ENCODE measurements at places on chromosomes 3 and 15.

GRCh38 chr3:153166206-153166605 lies 4.2 kb downstream of the RAP2B start:
- no peak for DNase-seq

DNA sequence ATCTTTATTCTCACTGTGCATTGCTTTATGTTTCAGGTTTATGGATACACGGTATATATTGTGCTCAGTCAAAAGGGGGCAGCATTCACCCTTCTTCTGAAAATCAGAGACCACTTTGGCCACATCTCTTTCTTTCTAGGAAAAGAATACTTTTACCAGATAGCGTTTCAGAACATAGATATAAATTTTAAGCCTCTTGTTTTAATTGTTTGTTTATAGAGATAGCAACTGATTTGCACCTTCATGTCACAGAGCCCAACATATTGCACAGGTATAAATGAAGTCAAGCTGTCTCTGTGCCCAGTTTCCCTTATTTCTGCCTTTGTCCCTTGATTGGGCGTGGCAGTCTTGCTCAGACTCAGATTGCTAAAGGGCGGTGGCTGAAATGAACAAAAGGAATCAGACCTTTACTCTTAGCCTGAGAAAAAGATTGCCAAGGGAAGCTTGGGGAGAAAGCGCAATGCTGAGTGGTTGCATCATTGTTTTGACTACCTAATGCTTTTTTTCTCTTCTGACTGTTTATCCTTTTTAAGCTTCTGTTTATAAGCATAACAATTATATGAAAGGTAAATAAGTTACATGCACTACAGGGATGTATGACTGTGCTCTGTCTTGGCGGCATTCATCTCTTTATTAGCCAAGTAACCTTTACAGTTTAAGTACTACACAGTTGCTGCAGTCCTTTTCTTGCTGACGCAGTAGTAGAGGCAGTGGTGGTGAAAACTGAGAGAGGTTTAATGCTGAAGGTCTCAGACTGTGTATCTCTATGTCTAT lies 70.8 kb upstream of the ZBTB20 start:
- peak; percentile 84 for DNase-seq

- DNase-seq = no peak
Observed at GRCh38 chr3:63043631-63044030, 168.4 kb upstream of the CADPS start.

GRCh38 chr15:33547876-33548275 lies 237.1 kb downstream of the RYR3 start:
- peak; percentile 67 for DNase-seq

DNA sequence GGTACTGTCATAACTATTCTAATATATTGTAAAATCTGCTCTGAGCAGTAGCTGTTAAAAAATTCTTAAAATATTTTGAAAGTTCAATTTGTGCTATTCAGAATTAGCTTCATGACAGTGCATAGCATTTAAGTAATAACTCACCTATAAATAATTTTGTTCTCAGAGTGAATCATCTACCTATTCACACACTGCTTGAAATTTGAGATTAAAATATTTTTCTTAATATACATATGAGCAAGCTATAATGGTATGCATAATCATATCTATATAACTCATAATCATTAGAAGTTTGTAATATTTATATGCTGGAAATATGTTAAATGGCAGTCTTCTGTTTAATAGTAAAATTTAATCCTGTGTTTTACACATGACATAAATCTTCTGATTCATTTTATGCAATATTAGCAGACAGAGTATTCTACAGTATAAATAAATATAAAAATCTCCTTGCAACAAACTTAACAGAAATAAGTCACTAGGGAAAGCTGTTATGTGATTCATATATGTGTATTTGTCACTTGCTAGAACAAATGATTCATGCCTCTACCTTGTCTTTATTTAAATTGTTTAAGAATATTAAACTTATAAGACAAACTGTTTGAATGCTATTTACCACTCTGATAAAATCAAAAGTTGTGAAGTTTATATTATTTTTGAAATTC lies 710.8 kb downstream of the PLOD2 start:
- no peak for DNase-seq

- no peak for DNase-seq
Observed at GRCh38 chr15:42619656-42620371, 44.4 kb downstream of the STARD9 start.

- DNase-seq = no peak
Observed at GRCh38 chr3:64501298-64501906, 186.4 kb downstream of the ADAMTS9 start.

DNA sequence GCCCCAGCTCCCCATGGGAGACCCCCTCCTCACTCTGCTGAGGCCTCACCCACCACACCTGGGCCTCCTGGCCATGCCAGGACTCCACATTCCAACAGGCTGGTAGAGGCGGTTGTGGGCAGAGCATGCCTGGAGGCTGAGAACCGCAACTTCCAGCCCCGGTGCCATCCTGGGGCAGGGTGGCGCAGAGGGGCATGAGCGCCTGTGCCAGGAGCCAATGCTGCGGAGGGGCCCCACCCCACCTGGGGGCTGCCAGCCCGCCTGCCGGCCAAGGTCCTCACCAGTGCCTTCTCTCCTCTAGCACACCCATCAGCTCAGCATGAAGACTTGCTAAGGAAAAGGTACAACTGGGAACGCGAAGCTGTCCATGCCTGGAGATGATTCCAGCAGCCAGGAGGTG lies 34.3 kb upstream of the SLC6A6 start:
- no peak for DNase-seq

- DNase-seq = peak; percentile 74
Observed at GRCh38 chr3:72462595-72463011, 385.6 kb downstream of the SHQ1 start.

DNA sequence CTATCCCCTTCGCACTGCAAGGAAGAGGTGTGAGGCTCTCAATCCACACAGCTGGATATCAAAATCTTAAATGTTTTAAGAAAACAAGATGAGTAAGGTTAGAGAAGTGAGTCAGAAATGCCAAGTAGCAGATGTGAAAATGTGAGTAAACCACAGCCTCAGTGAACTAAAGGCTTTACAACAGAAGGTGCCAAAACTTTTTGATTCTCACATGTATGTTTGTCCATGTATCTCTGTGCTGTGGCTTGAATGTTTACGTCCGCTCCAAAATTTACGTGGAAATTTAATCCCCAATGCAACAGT lies 126.8 kb upstream of the PFN2 start:
- DNase-seq = no peak

DNA sequence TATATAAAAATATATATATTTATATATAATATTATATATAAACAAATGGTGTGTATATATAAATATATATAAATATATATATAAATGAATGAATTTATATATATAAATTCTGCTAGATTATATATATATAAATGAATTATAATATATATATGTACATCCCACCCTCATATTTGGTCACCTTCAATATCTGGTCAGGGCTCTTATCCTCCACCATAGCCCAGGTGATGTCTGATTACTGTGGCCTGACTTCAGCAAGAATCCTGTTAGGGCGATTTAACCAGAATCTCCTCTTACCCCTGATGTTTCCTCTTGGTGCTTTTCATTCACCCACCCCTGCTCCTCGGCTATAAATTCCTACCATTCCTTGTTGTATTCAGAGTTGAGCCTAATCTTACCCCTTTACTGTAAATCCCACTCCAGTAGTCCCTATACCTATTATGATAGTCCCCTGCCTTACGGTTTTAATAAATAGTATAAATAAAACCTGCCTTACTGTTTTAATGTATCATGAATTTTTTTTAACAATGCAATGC lies 439.6 kb downstream of the PLOD2 start:
- DNase-seq = no peak

- no peak for DNase-seq
Observed at GRCh38 chr3:196124608-196125007, 42.7 kb upstream of the TFRC start.

- DNase-seq = no peak
Observed at GRCh38 chr15:79724804-79725203, 172.0 kb downstream of the MTHFS start.

DNA sequence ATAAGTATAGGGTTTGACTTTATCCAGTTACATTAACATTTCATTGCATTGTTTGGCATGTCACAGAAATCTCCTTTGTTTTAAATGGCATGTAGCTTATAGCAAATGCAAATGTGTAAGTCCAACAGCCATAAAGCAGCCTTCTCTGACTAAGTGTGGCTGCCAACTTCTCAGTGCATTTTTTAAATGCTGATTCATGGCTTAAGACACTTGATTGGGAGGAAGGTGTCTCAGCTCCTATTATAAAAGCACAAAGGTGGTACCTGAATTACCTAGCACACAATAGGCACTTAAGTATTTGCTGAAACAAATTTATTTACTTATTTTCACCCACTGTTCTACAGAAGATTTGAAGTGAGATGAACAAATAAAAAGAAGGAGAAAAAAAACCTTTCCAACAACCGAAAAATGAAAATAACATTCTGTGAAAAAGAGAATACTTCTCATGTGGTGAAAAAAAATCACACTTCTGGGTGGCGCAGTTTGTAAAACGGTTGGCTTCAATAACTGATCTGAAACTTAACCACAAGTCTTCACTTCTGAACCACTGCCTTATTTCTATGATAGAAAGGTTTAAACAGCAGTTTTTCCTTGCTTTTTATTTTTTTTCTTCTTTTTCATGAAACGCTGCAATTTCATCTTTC lies 105.5 kb upstream of the ICE2 start:
- no peak for DNase-seq

DNA sequence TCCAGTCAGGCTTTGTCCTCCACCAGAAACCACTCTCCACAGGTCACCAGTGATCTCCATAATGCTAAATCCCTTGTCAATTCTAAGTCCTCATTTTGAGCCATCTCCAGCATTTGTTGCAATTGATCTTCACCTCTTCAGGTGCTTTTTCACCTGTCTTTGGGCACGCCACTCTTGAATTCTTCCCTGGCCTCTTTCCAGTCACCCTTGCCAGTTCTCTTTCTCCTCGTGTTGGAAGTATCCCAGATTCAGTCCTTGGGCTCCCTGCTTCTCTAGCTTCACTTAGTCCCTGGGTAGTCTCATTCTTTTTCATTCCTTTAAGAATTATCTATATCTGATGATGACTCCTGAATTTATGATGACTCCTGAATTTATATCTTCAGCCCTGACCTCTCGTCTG lies 37.5 kb downstream of the MAPK6 start:
- no peak for DNase-seq

- no peak for DNase-seq
Observed at GRCh38 chr15:101615414-101615985, 36.7 kb downstream of the TM2D3 start.

- no peak for DNase-seq
Observed at GRCh38 chr15:94312946-94313345, 81.6 kb downstream of the MCTP2 start.

- no peak for DNase-seq
Observed at GRCh38 chr3:536417-536813, 339.9 kb downstream of the CHL1 start.

DNA sequence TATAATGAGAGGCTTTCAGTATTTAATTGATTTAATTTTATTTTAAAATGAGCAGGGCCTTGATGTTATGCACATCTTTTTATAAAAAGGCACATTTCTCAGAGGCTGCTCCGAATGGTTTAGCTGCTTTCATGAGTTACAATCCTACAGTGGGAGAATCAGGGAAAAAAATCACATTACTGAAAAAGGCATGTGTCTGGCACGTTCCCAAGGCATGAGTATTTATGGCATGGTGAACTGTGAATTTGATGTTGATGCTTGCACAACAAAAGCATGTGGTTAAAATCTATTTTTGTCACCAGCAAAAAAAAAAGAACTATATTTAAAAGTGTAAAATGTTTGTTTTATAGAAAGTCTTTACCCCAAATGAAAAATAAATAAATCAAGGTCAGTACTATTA lies 485.2 kb upstream of the ROBO2 start:
- peak; percentile 78 for DNase-seq

GRCh38 chr3:103629391-103629790 lies 1194.6 kb downstream of the ZPLD1 start:
- DNase-seq = no peak

DNA sequence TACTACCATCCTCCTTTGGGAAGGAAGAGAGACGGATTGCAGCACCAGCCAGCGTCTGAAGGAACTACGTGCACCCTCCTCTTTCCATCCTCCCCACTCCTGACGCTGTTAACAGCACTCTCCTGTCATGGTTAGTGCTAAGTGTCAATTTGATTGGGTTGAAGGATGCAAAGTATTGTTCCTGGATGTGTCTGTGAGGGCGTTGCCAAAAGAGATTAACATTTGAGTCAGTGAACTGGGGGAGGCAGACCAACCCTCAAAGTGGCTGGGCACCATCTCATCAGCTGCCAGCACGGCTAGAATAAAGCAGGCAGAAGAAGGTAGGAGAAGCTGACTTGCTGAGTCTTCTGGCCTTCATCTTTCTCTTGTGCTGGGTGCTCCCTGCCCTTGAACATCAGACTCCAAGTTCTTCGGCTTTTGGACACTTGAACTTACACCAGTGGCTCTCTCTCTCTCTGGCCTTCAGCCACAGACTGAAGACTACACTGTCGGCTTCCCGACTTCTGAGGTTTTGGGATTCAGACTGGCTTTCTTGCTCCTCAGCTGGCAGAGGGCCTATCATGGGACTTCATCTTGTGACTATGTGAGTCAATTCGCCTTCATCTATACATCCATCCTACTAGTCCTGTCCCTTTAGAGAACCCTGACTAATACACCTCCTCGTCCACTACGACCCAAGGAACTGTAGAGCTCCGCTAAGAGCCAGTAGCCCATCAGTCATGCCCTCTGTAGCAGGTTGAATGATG lies 128.2 kb upstream of the HES1 start:
- DNase-seq = no peak

DNA sequence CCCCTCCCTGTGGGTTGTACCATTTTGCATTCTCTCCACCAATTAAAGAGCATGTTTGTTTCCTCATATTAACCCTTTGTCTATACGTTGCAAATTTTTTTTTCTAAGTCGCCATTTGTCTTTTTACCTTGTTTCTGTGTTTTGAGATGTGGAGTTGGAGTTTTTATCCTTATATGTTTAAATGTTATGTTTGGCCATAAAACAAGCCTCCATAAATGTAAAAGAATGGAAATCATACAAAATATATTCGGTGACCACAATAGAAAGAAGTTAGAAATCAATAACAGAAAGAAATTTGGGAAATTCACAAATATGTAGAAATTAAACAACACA lies 29.2 kb downstream of the LRRK1 start:
- no peak for DNase-seq

- no peak for DNase-seq
Observed at GRCh38 chr3:118809696-118810498, 224.7 kb downstream of the IGSF11 start.

DNA sequence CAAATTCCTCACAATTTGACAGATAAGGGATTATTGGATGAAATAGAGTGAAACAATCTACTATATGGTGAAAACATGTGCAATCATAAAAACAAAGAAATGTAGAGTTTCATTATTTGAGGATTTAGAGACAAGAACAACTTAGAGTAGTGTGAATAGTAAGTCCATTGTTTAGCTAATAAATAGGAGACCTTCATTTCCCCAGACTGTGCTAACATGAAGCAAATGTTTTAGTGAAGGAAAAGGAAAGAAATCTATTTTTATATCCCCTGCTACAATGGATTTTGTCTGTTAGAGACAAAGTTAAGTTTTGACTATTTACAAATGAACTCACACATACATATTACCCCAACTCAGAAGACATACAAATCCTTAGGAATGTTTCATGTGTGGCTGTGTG lies 77.8 kb downstream of the EFL1 start:
- DNase-seq = no peak

Data from lung (tissue), 17 donors.